ENCODE measurements at places on chromosomes 16 and 17. TPM values are rescaled to one million over a fixed set of nuclear protein-coding genes. Genes with fewer than 3 reads are reported as not detected.

PYCARD gene
- polyA plus RNA-seq: 15.8 TPM

DNA sequence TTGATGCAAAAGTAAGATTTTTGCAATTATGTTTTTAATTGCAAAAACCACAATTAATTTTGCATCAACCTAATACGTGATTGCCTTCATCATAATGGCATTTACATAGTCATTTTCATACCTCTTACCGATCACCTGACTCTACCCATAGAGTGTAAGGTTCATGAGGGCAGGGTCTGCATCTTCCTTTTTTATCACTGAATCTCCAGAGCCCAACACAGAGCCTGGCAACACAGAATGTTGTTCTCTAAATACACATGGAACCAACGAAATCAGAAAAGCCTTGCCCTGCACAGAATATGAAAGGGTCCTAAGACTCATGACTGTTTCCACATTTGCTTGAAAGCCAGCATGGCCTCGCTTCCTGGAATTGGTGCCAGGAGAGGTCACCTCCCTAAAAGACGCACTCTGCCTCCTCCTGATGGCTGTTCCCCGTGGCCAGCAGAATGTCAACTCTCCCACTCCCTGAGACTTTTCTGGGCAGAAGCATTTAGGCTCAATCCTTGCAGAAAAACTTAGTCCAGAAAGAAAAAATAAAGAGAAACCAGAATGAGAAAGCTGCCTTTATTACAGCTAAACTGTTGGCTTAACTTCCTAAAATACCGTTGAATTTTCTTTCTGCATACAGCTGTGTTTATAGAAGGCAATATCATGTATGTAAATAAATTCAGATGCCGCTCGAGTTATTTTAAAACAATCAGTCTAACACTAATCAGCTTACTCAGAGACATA lies 327.8 kb upstream of the MAF start:
- no peak for DNase-seq

DNA sequence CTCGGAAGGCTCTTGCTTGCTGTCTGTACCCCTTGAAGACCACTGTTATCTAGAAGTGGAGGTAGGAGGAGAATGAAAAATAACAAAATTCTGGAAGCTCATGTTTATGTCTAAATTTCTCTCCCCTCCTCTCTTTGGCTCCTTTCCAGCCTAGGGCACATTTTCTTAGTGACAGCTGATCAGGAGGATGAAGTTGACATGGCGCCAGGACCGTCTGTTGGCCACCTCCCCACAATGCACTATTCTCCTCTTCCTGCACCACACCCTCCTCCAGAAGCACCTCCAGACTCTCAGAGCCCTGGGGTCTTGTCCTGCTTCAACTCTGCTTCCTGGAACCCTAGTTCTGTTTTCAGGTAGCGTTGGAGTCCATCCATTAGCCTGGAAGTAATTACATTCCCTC lies 25.5 kb upstream of the SSTR2 start:
- no peak for DNase-seq

C17orf50 gene
- polyA plus RNA-seq: not detected
